NCI-H226 (cell line): ENCODE measurements at places on chromosomes 16 and 17.

DNA sequence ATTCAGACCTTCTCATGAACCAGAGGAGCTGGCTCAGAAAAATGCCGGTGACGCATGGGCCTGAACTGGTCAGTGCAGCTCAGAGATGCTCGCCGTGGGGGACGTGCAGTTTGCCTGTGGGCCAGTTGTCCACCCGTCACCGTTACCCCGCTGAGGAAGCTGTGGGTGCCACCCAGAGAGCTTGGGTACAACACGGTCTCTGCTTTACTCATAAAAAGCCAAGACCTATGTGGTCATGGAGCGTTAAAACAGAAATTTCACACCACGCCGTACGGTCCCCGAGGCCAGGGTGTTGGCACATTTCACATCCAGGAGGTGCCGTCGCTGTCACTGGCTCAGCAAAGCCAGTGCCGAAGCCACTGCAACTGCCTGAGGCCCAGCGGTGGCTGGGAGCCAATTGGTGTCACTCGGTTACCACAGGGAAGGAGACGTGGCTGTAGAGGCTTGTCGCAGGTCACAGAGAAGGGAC lies 120.9 kb downstream of the METRNL start:
- no peak for DNase-seq

- DNase-seq, result peak; percentile 68
Measured at GRCh38 chr16:89322321-89323119, 105.0 kb downstream of the ZNF778 start.

DNA sequence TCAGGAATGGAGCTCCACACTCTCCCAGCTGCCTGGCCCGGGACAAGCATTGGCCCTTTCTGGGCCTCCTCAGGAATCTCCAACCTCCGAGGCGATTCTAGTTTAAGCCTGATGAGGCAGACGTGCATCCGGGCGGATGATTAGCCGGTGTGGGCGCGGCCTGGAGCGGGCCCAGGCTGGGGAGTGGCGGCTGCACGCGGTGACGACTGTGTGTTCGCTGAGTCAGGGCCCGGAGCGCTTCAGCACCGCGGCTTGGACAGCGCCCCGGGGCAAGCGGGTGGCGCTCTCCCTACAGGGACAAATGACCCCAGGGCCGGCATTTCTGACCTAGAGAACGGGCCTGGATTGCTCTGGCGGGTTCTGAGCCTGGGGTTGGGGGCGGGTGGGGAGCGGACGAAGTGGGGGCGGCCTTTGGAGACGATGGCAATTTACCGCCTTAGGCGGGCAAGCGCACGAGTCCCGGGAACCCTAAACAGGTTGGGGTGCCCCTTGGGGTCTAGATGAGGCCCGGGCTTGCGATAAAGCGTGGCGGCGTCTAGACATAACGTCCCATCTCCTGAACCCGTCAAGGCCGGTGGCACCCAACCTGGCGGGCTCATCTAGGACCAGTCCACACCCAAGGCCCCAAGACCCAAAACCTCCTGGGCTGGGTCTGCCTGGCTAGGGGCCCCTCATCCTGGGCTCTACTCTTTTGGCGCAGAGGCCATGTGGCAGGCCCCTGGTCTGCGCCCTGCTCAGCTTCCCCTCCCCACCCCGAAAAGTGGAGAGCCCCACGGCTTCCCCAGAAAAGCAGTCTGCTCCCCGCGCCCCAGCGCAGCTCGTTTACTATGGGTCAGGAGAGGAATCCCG lies 22.3 kb upstream of the ZNHIT3 start:
- DNase-seq, result peak; percentile 88

GRCh38 chr17:64128787-64129514 lies 993 bp downstream of the ERN1 start:
- DNase-seq, result no peak
